ENCODE measurements at places on chromosomes 4 and X.

DNA sequence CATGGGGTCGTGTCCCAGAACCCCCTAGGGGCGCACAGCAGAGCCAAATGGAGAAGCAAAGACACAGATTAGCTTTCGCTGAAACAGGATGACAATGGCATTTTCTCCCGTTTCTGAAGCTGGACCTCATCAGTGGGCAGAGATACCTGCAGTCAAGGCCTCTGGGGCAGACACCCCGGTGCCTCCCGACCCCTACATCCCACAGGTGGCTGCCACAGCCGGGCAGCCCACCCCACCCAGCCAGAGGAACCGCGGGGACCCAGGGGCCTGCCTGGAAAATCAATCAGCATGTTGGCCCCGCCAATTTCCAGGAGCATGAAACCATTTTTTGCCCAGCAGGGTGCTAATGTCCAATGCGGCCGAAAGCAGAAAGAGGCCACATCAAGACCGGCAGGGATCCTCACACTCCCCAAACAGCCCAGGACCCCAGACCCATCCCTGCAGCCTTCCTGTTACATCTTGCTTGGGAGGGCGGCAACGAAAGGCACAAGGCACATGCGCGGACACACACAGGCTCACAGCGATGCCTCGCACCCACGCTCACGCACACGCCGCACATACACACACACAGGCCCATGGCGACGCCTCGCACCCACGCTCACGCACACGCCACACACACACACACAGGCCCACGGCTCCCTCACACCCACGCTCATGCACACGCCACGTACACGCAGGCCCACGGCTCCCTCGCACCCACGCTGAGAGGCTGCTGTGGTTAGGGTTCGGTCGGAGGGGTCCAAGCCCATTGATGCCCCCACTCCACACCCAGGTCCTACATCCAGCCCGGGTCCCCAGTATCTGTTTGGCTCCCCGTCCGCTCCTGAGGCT lies 130.6 kb upstream of the NKX1-1 start:
- no peak for DNase-seq

DNA sequence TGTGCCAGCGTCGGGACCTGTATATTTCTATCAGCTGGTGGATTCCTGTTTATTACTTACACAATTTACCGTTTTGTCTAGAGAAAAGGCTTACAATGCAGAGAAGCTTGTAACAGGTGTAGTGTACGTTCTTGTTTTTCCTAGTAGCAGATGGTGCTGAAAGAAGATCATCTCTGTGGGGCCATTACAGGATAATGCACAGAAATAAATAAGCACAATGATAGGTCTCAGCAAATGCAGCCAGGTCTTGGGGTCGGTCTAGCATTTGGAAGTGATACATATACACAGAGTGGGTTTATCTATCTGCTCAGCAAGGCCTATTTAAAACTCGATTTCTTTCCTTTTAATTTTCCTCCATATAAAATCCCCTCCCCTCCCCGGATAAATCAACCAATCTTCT lies 180.9 kb upstream of the LCORL start:
- no peak for DNase-seq

DNA sequence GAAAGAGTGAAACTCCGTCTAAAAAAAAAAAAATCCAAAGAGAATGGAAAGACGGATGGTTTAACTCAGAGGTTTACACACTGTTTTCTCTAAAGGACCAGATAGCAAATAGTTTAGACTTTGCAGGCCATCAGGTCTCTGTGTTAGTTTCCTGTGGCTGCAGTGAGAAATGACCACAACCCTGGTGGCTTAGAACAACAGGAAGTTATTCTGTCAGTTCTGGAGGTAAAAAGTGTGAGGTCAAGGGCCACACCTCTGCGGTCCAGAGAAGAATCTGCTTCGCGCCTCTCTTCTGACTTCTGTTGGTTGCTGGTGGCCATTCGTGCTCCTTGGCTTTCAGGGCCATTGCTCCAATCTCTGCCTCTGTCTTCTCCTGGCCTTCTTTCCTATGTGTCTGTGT lies 76.9 kb downstream of the TENM3 start:
- no peak for DNase-seq

DNA sequence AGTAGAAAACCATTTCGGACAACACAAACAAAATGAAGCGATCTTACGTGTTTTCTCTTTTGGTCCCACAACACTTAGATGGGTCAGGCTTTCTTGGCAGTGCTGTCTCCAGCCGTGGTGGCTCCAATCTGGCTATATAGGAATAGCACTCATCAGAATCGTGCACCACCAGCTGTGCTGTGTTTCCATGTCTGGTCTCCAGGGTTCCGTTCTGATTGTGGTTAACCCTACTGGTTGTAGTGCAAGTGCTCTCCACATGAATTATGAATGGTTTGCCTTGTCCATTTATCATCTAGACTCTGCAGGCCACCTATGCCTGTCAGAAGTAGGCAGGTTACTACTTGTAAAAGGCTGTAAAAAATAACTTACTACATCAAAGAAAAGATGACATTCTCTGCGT lies 536.3 kb downstream of the IQCM start:
- no peak for DNase-seq

- DNase-seq = no peak
These were observed at the start of gene HTR2C for GRCh38 chrX:114583646-114584374. TSS of gene HTR2C (plus strand) at chrX:114584086. CDS start at chrX:114726937, 142,851 bp downstream.

DNA sequence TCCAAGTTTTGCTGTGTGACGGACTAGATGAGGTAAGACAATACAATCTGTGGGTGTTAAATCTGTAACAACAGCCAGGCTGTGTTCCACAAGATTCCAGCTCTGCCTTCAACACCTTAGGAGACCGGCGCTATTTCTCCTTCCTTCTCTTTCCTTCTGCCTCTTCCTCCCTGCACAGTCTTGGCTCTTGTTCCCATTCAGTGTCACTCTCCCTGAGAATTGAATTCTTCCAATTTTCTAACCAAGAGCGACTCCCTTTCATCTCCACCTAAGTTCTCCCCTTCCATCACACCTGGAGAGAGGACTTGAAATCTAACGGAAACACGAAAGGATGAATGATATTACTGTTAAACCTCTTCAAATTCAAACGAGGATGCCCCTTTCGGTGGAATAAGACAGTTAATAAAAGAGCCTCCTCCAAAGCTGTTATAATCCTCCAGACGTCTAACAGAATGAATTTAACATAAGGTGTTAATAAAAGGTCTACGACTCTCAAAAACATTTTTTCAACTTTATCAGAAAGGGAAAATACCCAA lies 2.7 kb downstream of the EPHA5 start:
- no peak for DNase-seq

GRCh38 chr4:17502756-17503155 lies 9.1 kb downstream of the QDPR start:
- DNase-seq = no peak

- DNase-seq = no peak
These were observed 24.1 kb downstream of the ADH7 start for GRCh38 chr4:99411041-99411440.

DNA sequence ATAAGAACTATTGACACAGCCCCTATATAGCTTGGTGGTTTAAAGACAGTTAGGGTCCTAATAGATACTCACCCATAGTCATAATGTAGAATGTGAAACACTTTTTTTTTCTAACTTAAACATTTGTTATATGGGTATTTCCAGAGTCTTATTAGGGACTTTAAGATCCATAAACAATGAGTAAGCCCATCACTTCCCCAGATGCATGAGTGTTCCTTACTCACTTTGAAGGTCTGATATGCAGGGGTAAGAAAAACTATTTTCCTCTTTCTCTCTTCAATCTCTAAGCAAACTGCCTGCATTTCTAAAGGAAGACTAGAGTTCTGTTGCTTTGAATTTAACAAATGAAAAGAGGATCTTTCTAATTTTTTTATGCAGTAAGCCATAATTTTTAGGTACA lies 443.6 kb upstream of the PITX2 start:
- no peak for DNase-seq

- DNase-seq = no peak
These were observed 154.4 kb downstream of the SHROOM3 start for GRCh38 chr4:76589402-76589801.

DNA sequence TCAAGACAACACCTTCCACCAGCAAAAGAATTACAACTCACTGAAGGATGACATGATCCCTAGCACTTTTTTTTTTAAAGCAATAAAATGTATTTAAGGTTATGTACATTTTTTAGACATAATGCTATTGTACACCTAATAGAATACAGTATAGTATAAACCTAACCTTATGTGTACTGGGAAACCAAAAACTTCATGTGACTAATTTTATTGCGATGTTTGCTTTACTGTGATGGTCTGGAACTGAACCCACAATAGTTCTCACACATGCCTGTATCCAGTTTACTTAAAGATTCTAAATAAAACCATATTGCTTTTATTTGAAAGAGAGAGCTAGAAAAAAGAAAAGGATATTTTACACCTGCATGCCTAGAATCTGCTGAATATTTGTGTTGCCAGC lies 4.4 kb upstream of the STS start:
- DNase-seq = no peak

DNA sequence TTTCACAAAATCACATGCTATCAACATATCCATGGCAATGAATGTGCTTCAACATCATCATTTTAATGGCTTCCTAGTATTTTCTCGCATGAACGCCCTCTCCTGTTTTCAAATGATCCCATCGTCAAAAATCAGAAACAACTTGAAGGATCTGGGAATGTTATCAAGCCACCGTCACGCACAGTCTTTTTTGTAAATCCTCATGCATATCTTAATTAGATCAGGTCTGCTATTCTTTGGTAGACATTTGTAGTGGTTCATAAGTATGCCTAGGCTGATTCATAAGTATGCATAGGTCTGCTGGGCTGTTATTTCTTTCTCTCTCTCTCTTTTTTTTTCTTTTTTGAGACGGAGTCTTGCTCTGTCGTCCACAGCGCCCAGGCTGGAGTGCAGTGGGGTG lies 101.6 kb downstream of the CLNK start:
- DNase-seq = no peak

DNA sequence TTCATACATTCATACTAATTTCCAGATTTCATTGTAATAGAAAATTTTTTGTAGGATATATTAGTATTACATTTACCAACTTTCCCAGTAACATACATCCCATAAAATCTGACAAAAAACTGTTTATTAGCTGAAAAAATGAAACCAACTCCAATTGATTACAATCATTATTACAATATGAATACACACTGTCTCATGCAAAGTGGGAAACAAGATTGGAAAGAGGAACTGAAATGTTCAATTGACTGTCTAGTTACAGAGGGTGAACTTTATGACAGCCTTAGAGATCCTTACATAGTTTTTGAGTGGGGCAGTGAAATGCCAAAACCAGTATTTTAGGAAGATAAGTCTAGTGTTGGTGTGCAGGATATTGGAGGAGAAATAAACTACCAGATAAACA lies 2.3 kb upstream of the AMBN start:
- DNase-seq = no peak

GRCh38 chr4:44772340-44772739 lies 46.0 kb upstream of the GNPDA2 start:
- no peak for DNase-seq

DNA sequence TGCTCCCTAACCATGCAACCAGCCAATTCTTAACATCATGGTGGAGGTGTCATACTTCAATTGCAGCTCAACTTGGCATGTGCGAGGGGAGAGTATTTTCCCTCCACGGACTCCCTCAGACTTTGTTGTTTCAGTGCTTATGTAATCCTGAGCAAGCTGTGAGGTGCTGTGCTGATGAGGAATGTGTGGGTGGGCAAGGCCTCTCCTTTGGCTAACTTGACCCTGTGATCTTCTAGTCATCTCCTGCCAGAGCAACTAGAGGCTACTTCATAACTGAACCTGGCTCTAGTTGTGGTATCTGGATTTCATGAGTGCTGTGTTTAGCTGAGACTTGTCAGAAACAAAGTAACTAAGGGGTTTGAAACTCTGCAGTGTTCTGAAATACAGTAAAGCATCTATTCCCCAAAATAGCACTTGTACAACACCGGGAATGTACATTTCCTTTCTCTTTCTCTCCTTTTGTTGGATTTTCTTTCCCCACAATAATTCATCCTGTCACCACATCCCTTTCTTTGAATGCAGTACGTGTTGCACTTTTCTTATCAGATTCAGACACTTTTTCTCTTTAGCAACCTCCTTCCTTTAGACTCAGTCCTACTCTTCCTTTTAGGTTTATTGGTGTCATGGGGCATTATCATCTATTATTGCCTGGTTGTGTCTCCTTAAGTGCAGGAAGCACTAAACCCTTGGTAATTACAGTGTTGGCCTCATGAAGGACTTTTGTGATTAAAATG lies 415.2 kb upstream of the NR3C2 start:
- DNase-seq = no peak

GRCh38 chr4:109879081-109879480 lies 31.2 kb downstream of the LRIT3 start:
- no peak for DNase-seq

DNA sequence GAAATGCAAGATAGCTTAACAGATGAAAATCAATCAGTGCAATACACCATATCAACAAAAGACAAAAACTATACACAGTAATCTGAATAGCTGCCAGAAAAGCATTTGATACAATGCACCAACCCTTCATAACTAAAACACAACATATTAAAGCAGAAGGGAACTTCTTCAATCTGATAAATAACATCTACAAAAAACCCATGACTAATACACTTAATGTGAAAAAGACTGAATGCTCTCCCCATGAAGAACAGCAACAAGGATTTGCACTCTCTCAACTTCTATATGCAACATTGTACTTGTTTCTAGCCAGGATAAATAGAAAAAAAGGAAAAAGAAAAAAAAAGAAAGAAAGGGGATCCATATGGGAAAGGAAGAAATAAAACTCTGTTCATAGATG lies 139.7 kb downstream of the RBM47 start:
- no peak for DNase-seq

- DNase-seq = no peak
These were observed 534 bp downstream of the MSX1 start for GRCh38 chr4:4859799-4860599.

GRCh38 chrX:38515291-38515690 lies 46.1 kb upstream of the TSPAN7 start:
- no peak for DNase-seq

- no peak for DNase-seq
These were observed 79.4 kb downstream of the ADGRG4 start for GRCh38 chrX:136380010-136380769.

DNA sequence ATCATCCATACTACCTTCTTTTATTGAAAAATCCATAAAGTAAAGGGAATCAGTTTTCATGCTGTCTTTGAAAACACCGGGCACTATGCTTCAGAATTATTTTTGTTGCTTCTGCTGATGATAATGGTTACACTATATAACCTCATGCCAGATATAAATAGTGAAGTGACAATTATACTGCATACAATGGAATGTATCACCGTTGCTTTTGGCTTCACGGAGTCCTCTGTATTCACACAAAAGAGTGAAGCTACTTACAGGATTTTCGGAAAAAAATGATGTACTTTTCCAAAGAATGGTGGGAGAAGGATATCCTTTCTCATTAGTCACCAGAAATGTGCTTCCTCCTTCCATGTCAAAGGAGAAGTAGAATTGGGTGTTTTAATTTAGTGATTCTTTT lies 159.1 kb upstream of the PITX2 start:
- DNase-seq = no peak

DNA sequence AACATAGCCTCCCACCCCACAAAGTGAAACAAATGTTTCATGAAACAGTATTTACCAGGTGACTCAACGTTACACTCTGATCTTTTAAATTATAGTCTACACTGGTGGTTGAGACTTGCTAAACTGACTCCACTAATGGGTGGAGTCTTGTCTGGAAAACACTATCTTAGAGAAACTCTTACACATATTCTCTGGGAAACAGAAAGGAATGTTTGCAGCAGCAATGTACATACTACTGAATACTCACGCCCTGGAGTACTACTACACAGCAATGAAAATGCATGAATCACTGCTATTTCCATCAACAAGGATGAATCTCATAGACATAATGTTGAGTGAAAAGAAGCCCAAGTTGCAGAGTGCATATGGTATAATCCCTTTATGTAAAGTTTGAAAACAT lies 208.5 kb upstream of the IGFBP7 start:
- no peak for DNase-seq
